Stimulated activated CD8-positive, alpha-beta memory T cell treated with anti-CD3 and anti-CD28 coated beads, Interleukin-12 subunit alpha, Interleukin-12 subunit beta, amount 100 ng/mL, for 4 hours (primary cell): ENCODE measurements at places on chromosomes 7 and 10.
A peak's percentile ranks its signal among the peaks of the same experiment; 100 is the strongest.

DNA sequence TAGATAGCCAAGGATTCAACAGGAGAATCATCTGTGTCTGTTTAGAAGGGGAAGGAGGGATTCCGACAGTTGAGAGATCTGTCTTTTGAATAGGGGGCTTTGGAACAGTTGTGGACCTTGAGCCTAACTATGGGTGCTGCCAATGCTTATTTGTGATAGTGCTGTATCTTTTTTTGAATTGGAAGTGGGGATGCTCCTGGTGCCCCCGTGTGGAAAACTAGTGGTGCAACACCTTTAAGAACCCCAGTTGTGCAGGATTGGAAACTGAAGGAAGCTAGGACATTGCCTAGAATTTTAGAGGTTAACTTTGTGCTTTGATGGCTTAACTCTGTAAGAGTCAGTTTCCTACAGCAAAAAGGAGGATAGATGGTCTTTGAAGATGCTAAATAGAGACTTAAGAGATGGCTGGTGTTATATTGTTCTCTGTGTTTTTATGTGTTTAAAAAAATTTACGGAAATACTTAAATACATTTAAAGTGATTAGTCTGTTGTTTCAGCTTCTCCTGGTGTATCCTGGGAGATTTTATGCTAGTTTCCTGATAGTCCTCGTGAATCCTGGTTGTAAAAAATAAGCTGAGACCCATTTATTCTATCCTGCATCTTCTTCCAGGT, 69.3 kb downstream of the AP3M1 start:
- peak; percentile 2 for DNase-seq

DNA sequence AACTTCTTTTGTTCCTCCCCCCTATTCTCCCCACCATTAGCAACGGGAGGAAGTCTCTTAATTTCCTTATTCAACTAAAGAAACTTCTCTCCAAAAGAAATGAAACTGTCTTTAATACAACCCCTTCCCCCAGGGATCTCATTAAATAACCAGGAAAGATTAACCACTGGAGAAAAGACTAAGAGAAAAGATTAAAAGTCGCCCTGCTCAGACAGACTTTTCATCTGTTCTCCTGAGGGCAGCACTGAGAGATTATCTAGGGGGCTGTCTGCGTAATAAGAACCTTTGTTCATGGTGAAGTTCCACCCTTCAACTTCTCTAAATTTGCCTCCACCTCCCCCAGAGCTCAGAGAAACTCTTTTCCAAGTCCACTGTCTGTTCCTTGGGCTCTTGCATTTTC, 105.5 kb downstream of the HGF start:
- no peak for DNase-seq

- DNase-seq, result no peak
Measured at GRCh38 chr7:158782761-158783401, 46.4 kb downstream of the ESYT2 start.

- no peak for DNase-seq
Measured at GRCh38 chr10:5555881-5556280, 31.1 kb downstream of the CALML3 start.

GRCh38 chr10:44986670-44987069, 8.1 kb upstream of the DEPP1 start:
- DNase-seq, result no peak

DNA sequence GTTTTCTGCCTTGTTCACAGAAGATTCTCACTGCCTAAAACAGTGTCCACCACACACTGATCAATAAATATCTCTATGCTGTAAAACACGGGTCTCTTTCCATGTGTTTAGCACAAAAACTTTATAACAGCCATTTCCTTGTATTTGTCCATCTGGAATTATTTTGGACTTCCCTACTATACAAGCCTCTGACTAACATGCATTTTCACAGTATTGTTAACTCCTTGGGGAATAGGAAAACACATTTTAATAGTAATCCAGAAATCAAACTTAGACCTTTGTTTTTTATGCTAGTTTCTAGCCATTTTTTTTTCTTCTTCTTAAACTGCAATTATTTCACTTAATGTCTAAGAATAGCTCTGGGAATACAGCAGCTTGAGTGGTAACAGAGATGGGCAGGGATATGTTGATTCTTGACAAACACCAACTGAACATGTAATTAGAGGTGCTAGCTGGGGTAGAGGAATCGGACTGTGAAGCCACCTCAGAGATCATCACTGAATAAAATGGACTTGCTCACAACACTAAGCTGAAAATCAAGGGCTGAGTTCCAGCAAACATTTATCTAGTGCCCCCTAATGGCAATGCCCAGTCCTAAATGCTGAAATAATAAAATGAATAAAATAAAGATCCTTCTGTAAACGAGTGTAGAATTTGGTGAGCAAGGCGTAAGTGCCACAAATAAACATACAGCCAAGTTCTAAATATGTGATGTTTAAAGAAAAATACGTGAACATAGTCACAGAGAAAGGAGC, 593.1 kb downstream of the SORCS1 start:
- DNase-seq, result no peak

GRCh38 chr7:146652176-146652575, 535.6 kb downstream of the CNTNAP2 start:
- DNase-seq, result no peak

DNA sequence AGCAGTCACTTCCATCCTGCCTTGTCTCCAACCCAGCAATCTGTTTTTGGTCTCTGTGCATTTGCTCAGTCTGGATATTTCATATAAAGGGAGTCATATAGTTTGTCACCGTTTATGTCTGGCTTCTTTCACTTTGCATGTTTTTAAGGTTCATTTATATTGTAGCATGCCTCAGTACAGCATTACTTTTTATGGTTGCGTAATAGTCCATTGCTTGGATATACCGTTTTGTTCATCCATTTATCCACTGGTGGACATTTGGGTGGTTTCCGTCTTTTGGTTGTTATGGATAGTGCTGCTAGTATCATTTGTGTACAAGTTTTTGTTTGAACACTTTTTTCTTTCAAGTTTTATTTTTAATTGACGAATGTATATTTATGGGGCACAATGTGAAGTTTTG, 18.2 kb downstream of the TBC1D12 start:
- no peak for DNase-seq

DNA sequence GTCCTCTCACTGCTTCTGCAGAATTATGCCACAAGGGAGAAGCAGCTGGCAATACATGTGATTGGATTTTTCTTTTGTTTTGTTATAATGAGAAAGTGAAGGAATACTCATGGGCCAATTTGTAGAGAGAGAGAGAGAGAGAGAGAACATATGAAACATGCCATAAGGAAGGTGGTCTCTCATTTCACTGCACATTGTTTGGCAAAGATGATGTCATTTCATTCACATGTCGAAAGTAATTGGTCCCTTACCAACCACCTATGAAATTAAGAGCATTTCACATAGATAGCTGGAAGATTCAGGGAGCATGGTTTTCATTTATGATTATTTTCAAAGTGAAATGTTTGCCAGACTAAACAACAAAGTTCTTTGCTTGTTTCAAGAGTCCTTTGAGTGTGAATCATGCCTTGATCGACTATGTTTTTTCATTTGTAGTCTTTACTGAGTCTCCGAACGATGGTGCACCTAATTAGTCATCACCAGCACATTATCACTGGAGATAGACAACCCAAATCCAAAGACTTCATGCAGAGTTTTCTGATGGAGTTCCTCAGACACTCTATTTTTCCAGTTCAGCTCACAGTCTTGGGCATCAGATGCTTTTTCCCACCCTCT, 130.1 kb upstream of the ZEB1 start:
- no peak for DNase-seq
